Activated gamma-delta T cell treated with Interleukin-2 at 50 U/mL for 16 hours (primary cell): ENCODE measurements at places on chromosomes 4 and X.
A peak's percentile ranks its signal among the peaks of the same experiment; 100 is the strongest.

DNA sequence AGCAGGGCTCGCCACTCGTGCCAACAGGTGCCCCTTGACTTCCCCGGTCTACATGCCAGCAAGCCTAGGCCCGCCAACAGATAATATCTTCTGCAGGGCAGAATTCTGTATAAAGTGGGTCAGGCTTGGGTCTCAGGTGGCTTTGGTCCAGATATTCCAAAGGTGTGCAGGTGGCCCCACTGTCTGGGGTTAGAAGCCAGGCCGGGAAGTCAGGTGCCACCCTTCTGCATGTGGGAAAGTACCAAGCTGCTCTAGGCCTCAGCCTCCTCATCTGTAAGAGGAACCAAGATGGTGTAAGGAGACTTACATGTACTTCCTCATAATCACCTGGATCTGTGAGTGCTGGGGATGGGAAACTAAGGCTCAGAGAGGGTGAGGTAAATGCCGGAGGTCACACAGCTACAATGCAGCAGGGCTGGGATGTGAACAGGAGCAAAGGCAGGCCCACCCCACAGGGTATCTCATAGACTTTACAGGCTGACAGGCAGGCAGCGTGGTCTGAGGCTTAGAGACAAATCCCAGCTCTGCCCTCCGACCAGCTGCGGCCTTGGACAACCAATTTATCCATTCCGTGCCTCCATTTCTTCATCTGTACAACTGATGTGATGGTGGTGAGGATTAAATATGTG is 35.9 kb downstream of the WDR1 start:
- DNase-seq = no peak

- peak; percentile 70 for DNase-seq
These were observed 21.8 kb upstream of the CSF2RA start for GRCh38 chrX:1246816-1247215.

DNA sequence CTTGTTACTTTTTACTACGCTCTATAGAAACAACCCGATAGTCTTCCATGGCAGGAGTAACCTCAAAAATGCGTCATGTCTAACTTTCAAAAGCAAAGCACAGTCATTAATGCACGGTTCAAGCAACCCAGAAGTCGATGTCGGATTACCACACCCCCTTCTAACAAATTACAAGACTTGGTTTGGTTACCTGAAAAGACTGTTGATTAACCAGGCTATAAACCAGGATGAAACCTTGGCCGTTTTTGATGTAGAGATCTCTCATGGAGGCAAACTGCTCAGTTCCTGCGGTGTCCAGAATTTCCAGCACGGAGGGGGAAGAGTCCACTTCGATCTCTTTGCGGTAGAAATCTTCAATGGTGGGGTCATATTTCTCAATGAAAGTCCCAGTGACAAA is 2.4 kb downstream of the RAP2C start:
- DNase-seq = no peak

DNA sequence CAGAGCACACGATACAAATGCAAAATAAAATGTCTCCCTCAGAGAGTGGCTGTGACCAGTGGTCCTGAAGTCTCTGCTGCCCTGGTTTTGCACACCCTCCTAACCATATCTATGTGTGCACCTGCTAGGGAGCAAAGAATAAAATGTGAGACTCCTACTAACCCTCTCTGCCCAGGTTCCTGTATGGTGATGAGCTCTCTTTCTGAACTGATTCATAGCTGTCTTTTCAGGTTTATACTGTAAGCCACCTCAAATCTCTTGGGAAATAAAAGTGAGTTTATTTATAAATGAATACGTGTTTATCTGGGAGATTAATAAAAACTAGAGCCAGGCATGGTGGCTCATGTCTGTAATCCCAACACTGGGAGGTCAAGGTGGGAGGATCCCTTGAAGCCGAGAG is 126.0 kb upstream of the RBPJ start:
- DNase-seq = no peak

GRCh38 chrX:1529328-1529727 is 7.7 kb downstream of the P2RY8 start:
- no peak for DNase-seq

GRCh38 chr4:88982757-88983156 is 74.2 kb downstream of the FAM13A start:
- DNase-seq = no peak

DNA sequence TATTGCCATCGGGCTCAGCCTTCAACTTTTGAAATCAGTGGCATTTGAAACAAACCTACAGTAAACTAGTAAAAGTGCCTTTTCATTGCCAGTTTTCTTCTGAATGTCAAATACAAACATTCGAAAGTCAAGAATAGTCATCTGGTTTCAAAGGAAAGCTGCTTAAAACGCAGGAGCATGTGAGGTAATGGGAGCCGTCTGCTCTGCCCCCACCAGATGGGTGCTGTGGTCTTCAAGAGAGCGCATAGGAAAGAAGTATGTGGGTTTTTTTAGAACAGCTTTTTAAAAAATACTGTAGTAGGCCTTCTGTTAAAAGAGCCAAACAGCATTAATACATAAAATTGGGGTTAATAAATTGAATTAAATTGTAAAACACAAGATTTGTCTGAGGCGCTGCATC is 88.6 kb downstream of the STOX2 start:
- DNase-seq = no peak

DNA sequence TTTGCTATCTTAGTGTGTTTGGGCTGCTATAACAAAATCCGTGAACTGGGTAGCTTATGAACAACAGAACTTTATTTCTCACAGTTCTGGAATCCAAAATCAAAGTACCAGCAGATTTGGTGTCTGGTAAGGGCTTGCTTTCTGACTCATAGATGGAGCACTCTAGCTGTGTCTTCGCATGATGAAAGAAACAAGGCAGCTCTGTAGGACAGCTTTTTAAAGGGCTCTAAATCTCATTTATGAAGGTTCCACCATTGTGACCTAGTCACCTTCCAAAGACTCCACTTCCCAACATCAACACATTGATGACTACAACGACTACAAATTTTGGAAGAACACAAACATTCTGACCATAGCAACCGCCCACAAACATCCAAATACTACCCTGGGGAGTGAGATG is 158.6 kb upstream of the LCORL start:
- DNase-seq = no peak

DNA sequence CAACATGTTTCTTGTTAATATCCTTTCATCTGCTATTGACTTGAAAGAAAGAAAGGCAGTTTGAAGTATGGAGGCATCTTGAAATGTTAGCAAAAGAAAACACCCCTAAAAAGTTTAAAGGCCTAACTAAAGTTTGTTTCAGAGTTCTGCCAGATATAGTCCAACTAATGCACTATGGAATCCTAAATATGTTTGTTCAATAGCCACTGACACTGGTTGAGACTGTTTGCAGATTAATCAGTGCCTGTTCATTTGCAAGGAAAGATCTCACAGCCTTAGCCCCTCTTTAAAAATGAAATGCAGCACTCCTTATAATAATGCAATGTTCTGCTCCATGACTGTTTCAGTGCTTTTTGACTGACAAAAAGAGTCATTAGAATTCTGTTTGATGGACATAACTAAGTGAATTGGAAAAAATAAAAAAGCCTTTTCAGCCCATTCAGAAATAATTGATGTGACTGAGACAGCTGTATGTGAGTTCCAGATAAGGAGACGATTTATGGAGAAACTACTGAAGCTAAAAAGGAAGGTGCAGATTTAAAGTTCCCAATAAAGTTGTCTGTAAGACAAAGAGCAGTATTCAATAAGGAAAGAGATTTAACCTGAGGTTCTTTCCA is 192.0 kb downstream of the PCDH7 start:
- DNase-seq = no peak

DNA sequence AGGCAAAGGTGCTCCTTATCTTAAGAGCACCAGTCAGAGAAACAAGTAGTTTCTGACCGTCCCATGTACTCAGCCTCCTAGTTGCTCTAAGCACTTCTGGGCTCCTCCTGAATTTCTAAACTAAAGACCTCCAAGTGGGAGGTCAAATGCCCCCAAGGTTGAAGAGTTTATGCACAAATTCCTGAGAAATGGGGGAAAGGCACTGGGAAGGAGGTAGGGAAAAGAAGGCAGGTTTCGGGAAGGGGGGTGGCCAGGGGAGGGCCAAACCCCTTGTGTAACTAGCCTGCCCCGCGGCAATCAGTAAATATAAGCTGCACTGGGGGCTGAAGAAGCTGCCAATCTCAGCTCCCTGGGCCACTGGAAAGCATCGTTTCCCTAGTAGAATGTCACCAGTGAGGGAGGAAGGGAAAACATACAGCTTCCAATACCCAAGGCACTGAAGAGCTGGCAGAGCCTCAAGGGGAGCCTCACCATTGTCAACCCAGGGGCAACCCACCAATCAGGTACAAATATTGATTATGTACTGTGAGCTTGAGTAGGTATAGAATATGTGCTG is 3.4 kb downstream of the FOXO4 start:
- no peak for DNase-seq

- DNase-seq = no peak
These were observed 234.2 kb upstream of the ANKRD50 start for GRCh38 chr4:124946696-124947095.

- DNase-seq = no peak
These were observed 804.2 kb downstream of the CENPC start for GRCh38 chr4:66741081-66741480.

DNA sequence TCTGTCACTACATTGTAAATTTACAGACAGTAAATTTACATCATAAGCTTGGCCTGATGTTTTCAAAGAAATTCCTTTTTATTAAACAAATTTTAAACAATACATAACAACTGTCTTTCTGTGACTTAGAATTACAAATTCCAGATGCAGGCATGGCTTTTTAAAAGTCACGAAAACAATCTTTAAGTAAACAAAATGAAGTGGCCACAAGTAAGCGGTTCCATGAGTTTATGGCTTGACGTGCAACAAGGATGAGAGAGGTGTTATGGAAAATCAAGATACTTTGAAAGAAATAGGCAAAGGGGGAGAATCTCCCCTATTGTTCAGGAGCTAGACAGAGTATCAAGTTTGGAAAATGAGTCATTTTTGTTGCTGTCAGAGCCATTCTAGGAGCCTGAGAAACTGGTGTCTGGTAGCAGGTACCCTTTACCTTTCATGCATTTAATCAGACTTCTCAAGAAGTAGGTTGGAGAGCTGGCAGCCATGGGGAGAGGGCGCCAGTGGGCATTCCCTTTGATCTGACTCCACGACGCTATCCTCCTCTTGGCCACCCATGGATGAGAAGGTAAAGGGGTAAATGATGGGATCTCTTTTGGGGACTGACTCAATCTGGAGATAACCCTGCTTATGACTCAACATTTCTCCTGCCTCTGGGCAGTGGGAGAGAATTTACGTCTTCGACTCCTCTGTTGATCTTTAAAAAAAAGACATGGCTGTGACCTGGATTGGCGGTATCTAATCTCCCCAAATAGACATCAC is 217.2 kb downstream of the SPRY1 start:
- no peak for DNase-seq
